ENCODE measurements at places on chromosomes 1 and 21.

DNA sequence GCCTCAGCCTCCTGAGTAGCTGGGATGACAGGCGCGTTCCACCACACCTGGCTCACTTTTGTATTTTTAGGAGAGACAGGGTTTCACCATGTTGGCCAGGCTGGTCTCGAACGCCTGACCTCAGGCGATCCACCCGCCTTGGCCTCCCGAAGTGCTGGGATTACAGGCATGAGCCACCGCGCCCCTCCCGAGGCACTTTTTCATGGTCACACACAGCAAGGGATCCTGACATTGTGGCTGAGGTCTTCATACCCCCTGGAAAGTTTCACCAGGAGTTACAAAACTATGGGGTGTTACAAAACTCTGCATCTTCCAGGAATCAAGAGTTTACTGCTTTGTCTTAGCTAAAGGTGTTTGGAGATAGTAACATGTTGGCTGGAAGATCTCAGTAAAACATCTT, 234.3 kb upstream of the TMEM51 start:
- H3K27me3 ChIP-seq, result no peaks in the 10 kb centered on the region
- H3K36me3 ChIP-seq, result peaks cover 3% of the 10 kb centered on the region
- no peak for DNase-seq
- H3K27ac ChIP-seq, result no peak overlapping the region
- H3K4me3 ChIP-seq, result no peak overlapping the region

GRCh38 chr21:39016740-39017315, 166.4 kb downstream of the PSMG1 start:
- no peaks in the 10 kb centered on the region for H3K27me3 ChIP-seq
- DNase-seq, result no peak
- H3K4me3 ChIP-seq, result no peak overlapping the region
- peaks cover 6% of the 10 kb centered on the region for H3K4me1 ChIP-seq
- H3K27ac ChIP-seq, result no peak overlapping the region

GRCh38 chr1:235261243-235261642, 66.7 kb downstream of the ARID4B start:
- H3K27me3 ChIP-seq, result no peaks in the 10 kb centered on the region
- H3K27ac ChIP-seq, result no peak overlapping the region
- peaks cover 44% of the 10 kb centered on the region for H3K36me3 ChIP-seq
- DNase-seq, result no peak
- no peak overlapping the region for H3K4me3 ChIP-seq

DNA sequence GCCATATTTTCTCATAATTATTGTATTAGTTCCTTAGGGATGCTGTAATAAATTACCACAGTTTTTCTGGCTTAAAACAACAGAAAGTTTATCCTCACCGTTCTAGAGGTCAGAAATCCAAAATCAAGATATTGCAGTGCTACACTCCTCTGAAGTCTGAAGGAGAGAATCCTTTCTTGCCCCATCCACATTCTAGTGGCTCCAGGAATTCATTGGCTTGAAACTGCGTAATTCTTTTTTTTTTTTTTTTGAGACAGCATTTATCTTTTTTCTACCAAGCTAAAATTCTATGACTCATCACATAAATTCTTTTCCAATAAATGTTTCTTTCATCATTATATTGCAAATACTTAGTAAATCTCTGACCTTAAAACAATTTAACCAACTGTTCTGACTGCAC, 451.0 kb upstream of the RGS18 start:
- H3K4me1 ChIP-seq, result no peaks in the 10 kb centered on the region
- no peaks in the 10 kb centered on the region for H3K27me3 ChIP-seq
- H3K4me3 ChIP-seq, result no peak overlapping the region
- no peaks in the 10 kb centered on the region for H3K36me3 ChIP-seq

DNA sequence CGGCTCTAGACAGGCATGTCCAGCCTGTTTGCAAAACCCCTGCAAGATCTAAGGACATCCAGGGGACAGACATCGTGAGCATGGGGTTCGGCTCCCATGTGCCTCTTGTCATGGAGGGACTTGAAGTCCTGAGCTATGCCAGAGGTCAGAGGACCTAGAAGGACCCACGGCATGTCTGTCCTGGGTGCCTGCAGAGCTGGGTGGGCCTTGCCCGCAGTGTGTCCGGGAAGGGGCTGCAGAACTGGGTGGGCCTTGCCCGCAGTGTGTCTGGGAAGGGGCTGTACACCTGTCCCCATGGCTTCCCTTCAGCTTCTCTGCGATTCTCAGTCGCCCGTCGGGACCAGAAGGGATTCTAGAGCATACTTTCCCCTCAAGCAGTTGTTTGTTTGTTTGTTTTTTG, 20.0 kb upstream of the TRAPPC10 start:
- peaks cover 5% of the 10 kb centered on the region for H3K4me1 ChIP-seq
- H3K27me3 ChIP-seq, result no peaks in the 10 kb centered on the region
- no peak overlapping the region for H3K4me3 ChIP-seq
- H3K36me3 ChIP-seq, result no peaks in the 10 kb centered on the region
- no peak for DNase-seq
- no peak overlapping the region for H3K27ac ChIP-seq

DNA sequence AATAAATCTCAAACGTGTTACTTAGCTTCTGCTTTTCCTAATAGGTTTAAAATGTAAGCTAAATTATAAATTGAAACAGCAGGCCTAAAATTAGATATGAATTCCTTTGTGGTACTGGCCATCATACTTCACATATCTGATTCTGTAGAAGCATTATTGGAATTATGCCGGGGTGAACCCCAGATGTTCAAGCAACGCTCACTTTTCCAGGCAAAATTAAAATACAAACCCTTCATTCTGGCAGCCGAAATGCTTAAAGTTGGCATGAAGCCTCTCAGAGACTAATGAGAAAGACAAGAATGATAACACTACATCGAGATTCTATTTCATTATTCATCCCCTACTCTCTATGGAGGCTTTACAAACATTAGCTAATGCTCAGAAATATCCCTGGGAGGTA, 1352.7 kb upstream of the ADGRL2 start:
- no peaks in the 10 kb centered on the region for H3K4me1 ChIP-seq
- H3K4me3 ChIP-seq, result no peak overlapping the region
- H3K27ac ChIP-seq, result no peak overlapping the region
- no peaks in the 10 kb centered on the region for H3K27me3 ChIP-seq

- H3K27ac ChIP-seq, result no peak overlapping the region
- H3K4me3 ChIP-seq, result no peak overlapping the region
- no peaks in the 10 kb centered on the region for H3K4me1 ChIP-seq
- no peak for DNase-seq
Observed at GRCh38 chr1:19164274-19165015, 45.6 kb downstream of the UBR4 start.

- H3K36me3 ChIP-seq, result no peaks in the 10 kb centered on the region
- no peak for DNase-seq
- H3K27me3 ChIP-seq, result peaks cover 23% of the 10 kb centered on the region
- H3K4me1 ChIP-seq, result peaks cover 2% of the 10 kb centered on the region
Observed at GRCh38 chr1:231215681-231216385, 25.2 kb upstream of the GNPAT start.

GRCh38 chr1:59412718-59413326, 115.9 kb downstream of the FGGY start:
- H3K4me3 ChIP-seq, result no peak overlapping the region
- H3K4me1 ChIP-seq, result no peaks in the 10 kb centered on the region
- H3K36me3 ChIP-seq, result no peaks in the 10 kb centered on the region

- no peaks in the 10 kb centered on the region for H3K4me1 ChIP-seq
- H3K27me3 ChIP-seq, result no peaks in the 10 kb centered on the region
- no peak overlapping the region for H3K4me3 ChIP-seq
- H3K27ac ChIP-seq, result no peak overlapping the region
- no peak for DNase-seq
- no peaks in the 10 kb centered on the region for H3K36me3 ChIP-seq
Observed at GRCh38 chr1:33784876-33785275, 79.0 kb upstream of the HMGB4 start.

DNA sequence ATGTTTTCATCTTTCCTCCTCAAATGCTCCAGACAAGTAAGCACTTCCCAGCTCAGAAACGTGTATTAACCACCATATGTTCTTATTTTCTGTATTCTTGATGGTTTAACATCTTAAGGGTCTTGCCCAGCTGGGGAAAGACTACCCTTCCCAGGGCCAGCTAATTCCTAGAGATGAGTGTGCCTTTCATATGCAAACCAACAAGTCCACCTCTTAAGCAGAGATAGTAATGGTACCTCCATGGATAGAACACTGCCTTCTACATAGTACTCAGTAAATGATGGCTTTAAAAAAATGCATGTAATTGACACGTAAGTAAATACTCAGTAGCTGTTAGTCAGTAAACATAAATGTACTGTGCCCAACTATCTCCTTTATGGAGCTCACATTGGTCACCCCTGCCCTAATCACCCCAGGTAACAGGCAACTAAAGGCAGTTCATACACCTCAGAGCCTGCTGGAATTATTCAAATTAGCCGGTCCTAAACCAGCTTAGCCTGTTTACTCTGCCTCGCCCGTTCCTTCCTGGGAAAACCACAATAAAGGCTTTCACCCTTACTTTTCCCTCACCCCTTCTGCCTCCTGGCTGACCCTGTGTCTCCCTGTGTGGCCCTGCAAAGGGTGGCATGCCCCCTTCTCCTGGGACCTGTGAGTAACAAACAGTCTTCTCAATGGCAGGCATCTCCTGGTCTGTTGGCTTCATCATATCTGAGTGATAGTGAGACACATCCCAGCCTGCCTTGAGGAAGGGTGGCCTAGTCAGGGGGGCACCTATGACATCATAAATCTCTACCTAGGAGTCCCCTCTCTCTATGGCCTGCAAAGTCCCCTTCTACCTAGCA, 40.1 kb upstream of the KLHDC7A start:
- no peaks in the 10 kb centered on the region for H3K27me3 ChIP-seq
- no peaks in the 10 kb centered on the region for H3K4me1 ChIP-seq
- no peak overlapping the region for H3K4me3 ChIP-seq
- H3K36me3 ChIP-seq, result no peaks in the 10 kb centered on the region
- no peak overlapping the region for H3K27ac ChIP-seq
- no peak for DNase-seq

DNA sequence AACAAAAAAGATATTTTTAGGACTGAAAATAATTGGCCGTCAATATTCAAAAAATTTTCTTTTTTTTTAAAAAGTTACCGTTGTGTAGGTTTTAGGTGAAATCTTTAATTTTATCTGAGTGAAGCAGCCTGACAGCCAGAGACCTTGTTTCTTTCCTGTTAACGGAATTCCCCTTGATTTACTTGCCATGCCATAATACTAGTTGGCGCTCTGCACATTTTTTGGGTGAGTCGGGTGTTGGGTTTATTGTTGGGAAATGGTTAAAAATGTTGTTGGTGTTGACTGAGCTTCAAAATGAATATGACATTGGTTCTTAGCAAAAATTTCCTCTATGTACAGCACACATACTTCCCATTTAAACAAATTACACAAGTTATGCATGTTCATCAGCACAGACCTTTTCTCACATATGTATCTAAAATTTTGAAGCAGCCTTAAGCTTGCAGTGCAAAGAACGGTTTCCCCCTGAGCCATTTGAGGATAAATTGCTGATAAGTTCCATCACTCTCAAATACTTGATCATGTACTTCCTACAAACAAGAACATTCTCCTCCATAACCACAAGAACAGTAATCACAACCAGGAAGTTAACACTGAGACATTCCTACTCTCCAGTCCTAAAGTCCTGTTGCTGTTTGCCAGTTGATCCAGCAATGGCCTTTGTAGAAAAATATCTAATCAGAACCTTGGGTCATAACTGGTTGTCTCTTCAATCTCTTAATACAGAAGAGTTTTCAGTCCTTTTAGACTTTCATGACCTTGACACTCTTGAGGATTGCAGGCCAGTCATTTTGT, 34.2 kb downstream of the CAMTA1 start:
- H3K4me1 ChIP-seq, result no peaks in the 10 kb centered on the region
- no peak for DNase-seq
- no peaks in the 10 kb centered on the region for H3K36me3 ChIP-seq
- no peaks in the 10 kb centered on the region for H3K27me3 ChIP-seq

DNA sequence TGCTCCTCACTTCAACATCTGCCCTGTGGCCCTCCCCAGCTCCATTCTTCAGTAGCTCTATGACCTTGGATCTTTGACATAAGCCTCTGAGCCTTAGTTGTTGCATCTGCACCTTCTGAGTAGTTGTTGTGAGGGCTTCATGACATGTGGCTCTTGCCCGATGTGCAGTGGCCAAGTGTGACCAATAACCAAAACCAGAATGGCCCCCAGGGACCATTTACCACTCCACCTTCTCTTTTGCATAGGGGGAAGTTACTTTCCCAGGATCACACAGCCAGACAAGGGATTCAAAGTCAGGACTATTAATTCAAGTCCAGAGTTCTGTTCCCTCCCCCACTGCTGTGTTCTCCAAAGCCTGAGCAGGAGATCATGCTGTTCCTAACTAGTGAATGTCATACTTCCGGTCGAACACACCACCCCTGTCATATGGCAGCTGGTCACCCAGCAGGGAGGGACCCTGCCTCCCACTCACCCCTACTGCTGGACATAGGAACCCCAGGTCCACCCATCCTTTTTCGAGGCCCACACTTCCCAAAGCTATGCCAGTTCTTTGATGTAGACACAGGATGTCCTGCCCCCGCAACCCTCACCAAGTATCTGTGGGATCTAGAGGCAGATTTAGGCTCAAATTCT, 4.0 kb downstream of the FGR start:
- H3K4me1 ChIP-seq, result peaks cover 25% of the 10 kb centered on the region
- no peak overlapping the region for H3K4me3 ChIP-seq
- no peak for DNase-seq
- no peaks in the 10 kb centered on the region for H3K27me3 ChIP-seq

DNA sequence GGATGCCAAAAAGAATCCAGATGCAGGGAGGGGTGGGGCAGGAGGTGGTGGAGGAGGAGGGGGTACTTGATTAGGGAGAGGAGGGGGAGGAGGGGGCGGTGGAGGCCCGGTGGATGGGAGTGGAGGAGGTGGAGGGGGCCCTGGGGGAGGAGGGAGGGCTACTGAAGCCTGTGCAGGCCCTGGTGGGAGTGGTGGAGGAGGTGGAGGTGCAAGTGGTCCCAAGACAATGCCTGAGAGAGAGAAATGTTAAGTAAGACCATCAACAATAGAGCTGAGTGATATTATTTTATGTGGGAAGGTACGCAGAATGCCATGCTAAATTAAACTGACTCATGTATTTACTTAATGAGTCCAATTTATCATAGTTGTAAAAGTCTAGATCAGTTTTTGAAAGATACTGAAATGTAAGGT, 86.8 kb upstream of the LBR start:
- H3K4me1 ChIP-seq, result peaks cover 11% of the 10 kb centered on the region
- no peak overlapping the region for H3K4me3 ChIP-seq
- no peaks in the 10 kb centered on the region for H3K27me3 ChIP-seq
- no peak for DNase-seq
- H3K36me3 ChIP-seq, result peaks cover 97% of the 10 kb centered on the region
- H3K27ac ChIP-seq, result no peak overlapping the region

DNA sequence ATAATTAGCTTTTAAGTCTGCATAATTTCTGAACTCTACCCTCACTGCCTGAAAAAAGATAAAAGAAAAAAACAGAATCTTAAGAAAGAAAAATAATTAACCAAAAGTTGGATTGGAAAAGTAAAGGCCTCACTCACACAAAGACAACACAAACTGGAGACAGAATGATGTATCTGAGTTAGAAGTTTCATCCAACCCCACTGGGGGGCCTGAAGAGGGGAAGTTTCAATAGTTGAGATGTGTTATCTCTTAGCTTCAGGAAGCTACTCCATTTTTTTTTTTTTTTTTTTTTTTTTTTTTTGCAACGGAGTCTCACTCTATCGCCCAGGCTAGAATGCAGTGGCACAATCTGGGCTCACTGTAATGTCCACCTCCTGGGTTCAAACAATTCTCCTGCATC, 19.9 kb downstream of the SYDE2 start:
- peaks cover 2% of the 10 kb centered on the region for H3K36me3 ChIP-seq
- no peaks in the 10 kb centered on the region for H3K4me1 ChIP-seq
- no peak overlapping the region for H3K4me3 ChIP-seq
- no peaks in the 10 kb centered on the region for H3K27me3 ChIP-seq

GRCh38 chr1:245804696-245805095, 649.9 kb downstream of the KIF26B start:
- H3K4me1 ChIP-seq, result no peaks in the 10 kb centered on the region
- DNase-seq, result no peak
- no peak overlapping the region for H3K4me3 ChIP-seq
- H3K36me3 ChIP-seq, result no peaks in the 10 kb centered on the region
- H3K27ac ChIP-seq, result no peak overlapping the region
- H3K27me3 ChIP-seq, result no peaks in the 10 kb centered on the region
